ENCODE measurements at places on chromosomes 7 and 10.

- DNase-seq, result no peak
Observed at GRCh38 chr7:35725280-35725680, 30.3 kb upstream of the HERPUD2 start.

DNA sequence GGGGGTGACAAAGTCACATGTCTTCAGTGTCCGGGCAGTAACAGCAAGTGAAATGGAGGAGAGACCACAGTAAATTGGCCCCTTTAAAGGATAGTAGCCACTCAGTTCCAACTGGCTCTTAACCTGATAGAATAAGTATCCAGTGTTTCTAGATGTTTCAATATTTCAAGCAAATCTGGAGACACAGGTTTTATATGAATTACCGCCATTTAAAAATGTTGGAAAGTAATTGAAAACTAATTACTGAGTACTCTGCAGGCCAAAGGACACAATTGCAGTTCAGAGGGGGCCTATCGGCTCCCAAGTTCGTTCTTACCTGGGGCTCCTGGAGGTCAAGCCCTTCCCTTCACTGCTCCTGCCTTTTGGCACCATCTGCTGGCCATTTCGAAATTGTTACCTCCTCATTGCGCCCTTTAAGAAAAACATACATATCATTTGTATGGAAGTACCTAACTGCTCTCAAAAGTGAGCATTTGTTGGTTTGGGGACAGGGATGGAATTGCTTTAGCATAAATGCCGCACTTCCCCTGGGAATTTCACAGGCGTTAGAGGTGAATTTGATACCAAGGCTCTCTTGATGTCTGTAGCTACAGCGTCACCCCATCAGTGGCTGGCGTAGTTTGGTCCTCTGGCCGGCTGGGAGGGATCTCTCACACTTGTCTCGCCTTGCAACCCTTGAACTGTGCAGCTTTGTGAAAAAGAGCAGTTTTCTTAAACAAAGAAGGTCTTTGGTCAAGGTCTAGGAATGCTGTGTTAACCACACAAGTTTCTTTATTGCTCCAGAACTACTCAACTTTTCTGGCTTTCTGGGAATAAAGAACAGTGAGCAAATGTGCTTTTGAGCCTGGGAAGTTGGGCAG is 220.0 kb downstream of the ARHGAP21 start:
- no peak for DNase-seq

DNA sequence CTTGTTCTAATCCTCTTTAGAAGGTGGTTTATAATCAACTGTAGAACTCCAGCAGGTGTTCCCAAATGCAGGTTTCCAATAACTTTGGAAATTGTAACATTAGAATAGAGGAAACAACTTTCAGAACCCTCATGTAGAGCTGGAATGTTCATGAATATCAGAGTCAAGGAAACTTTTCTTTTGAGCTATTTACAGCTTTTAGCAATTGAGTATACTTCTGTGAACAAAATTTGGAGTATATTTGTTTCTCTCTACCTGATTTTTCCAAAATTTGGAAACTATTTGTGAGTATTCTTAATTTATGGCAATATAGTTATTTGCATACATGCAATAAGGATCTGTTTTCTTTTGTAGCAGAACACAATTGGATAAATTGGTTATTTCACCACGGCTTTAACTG is 2.8 kb upstream of the CFAP43 start:
- DNase-seq, result no peak

DNA sequence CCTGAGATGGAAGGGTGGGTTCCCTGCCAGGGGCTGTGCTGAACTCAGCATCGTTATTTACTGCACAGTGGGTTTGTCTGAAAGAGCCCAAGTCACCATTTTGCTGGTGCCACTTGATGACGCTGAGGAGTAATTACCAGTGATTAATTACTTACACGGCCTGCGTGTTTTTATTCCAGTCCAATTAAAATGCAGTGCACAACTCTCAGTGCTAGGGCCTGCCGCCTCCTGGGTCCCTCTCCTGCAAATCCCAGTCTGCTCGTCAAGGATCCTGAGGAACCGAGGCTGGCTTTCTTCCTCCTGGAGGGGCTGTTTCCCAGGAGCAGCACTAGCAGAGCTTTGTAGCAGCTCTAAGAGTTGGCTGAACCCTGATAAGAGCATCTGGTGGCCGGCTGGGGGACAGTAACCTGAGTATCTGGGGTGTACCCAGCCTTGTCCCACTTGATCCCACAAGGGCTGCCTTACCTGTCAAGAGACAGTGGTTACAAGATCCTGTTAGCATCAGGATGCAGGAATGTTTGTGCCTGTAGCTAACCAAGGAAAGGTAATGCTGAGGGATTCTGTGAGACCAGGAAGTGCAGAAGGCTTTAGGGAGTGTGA is 45.1 kb upstream of the LRRC4 start:
- no peak for DNase-seq

GRCh38 chr10:46251857-46252847 is 34.6 kb upstream of the ANTXRL start:
- DNase-seq, result no peak

DNA sequence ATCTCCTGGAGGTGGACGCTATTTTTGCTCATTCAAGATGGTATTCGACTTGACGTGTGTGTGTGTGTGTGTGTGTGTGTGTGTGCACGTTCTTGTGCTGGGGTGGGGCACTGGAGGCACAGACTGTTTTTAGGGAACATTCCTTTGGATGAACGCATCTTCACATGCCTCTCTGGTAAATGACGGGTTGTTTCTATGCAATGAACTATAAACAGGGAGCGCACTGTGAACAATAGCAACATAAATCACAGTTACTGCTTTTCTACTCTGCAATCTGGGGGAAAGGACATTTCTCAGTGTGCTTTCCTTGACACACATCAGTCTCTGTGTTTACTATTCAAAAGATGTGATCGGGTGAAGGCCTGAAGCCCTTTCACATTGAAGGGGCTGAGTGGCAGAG is 120.1 kb upstream of the PITRM1 start:
- DNase-seq, result no peak

All from NCI-H187 (cell line).